Stimulated activated naive B cell treated with anti-CD40 and anti-IgM and Interleukin-4, amounts not matched to agents 10 μg/mL and 1 μg/mL and 100 μg/mL, for 72 hours (primary cell): ENCODE measurements at places on chromosomes 1 and 21.

- DNase-seq = no peak
Measured at GRCh38 chr1:205182930-205183329, 28.6 kb downstream of the DSTYK start.

- DNase-seq = no peak
Measured at GRCh38 chr1:157005965-157006364, 39.6 kb downstream of the ARHGEF11 start.

DNA sequence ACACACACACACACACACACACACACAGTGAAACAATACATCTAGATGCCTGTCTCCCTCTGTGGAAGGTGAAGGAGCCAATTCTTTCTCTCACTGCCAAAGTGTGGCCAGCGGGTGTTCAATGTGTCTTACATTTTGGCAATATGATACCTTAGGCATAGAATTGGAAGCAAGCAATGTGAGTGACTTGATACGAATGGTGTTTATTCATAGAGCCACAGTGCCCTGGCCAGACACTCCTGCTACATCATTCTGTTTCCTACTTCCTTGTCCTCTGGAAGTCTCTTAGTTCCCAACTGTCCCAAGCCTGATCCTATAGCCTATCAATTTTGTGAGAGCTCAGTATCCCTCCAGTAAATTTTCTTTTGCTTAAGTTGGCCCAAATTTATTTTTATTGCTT is 170.0 kb upstream of the L1TD1 start:
- no peak for DNase-seq

- peak; percentile 54 for DNase-seq
Measured at GRCh38 chr1:27388337-27389005, 4.0 kb upstream of the GPR3 start.

DNA sequence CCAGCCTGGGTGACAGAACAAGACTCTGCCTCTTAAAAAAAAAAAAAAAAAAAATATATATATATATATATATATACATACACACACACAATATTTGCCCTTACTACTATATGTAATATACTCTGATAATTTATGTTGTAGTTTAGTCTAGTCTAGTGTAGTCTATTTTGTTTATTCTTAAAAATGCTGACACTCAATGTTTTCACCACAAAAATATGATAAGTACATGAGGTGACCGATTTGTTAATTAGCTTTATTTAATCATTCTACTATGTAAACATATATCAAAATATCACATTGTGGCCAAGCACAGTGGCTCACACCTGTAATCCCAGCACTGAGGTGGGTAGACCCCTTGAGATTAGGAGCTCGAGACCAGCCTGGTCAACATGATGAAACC is 19.8 kb upstream of the ZNF362 start:
- DNase-seq = no peak

DNA sequence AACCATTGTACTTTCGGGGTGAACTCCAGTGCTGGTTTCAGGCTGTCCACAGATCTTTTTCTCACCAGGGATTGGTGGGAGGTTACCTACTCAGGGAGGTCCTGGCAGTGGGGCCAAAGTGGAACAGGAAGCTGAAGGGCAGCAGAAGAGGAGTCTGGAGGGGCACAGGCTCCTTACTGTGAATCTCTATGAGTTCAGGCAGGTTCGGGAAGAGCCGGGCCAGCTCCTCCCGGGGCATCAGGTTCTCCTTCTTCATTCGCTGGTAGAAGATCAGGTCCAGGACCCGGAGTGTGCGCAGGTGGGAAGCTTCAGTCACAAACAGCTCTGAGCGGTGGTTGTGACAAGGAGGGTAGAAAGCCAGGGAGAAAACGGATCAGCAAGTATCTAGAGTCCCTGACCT is 26.7 kb downstream of the LRRC71 start:
- DNase-seq = no peak

GRCh38 chr1:229231754-229232119 is 39.2 kb upstream of the RAB4A start:
- DNase-seq = no peak

GRCh38 chr21:24444736-24445135 is 1162.5 kb downstream of the MRPL39 start:
- DNase-seq = no peak

GRCh38 chr1:155051777-155052398 is 772 bp downstream of the ADAM15 start:
- no peak for DNase-seq

DNA sequence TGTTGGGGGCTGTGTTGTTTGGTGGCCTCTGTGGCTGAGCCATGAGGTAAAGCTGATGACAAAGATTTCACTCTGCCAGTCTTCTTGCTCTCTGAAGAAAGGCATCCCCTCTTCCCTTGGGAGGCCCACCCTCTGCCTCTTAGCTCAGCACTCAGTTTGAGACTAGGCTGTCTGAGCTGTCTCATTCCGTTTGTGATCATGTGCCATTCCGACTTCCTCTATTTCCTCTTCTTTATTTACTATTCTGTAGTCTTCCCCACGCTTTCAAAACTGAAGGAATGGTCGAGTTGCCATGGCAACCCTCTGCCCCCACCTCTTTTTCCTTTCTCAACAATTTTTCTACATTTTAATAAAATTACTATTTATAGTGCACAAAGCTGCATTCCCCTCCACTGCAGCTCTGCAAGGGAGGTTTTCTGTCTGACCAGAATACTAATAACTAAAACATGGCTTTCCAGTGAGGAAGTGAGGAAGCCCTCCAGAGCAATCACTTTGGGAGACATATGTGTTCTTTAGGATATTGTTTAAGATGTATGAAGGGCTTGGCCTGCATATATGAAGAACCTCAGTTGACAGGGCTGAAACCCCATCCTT is 30.8 kb downstream of the KCNA3 start:
- no peak for DNase-seq

- DNase-seq = no peak
Measured at GRCh38 chr1:173527151-173527826, 50.2 kb downstream of the PRDX6 start.

DNA sequence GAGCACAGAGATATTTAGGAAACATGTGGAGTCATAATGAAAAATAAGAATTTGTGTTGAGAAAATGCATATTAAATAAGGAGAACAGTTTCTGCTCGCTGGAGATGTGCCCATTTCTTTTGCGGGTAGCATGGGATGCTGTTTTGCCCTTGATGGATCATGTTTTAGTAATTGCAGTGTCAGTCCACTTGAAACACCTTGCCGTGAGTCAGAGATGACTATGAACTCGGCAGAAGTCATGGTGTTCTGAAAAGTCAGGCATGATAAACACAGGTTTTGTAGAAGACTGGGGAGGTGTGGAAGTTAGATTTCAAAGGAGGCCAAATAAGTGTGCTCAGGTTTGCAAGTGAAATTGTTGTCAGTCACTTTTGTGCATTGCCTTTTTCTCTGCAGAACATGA is 315.0 kb upstream of the LRRC7 start:
- DNase-seq = no peak

- DNase-seq = no peak
Measured at GRCh38 chr1:149849111-149849946, 50.0 kb upstream of the BOLA1 start.

DNA sequence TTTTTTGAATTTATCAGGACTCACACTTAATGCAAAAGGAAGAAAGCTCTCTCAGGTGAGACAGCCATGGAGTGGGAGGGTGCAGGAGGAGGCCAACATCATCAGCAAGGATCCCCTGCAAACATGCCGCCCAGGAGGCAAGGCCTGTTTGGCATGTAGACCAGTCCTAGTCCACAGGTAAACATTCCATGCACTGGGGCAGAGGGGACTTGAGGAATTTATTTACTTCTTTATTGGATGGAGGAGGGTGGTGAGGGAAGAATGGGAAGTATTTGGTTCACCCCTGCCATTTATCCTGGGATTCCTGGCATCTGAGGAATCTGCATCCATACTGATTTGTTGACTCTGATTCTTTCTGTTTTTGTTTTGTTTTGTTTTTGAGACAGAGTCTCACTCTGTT is 1.5 kb upstream of the UQCRHL start:
- no peak for DNase-seq

- no peak for DNase-seq
Measured at GRCh38 chr1:210978316-210978973, 155.5 kb downstream of the KCNH1 start.

GRCh38 chr1:54981466-54981865 is 1.0 kb downstream of the TMEM61 start:
- DNase-seq = no peak

- no peak for DNase-seq
Measured at GRCh38 chr1:5651473-5651872, 340.8 kb downstream of the NPHP4 start.

- no peak for DNase-seq
Measured at GRCh38 chr1:70140894-70141293, 64.5 kb downstream of the LRRC40 start.

DNA sequence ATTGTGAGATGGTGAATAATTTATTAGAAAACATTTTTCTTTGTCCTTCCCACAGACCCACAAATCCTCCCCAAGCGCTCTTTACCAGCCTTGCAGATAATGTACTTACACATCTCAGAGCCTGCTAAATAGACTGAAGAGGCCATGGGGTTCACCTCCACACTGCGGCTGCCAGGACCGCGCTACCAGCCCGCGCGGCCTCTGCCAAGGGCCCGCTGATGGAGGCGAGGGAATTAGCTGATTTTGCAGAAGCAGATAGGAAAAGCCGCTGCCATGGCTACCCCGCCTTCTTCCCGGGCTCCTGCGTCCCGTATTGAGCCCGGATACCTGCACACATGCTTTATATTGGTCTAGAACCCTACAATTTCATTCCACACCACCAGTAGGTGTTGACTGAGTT is 248.0 kb upstream of the FOXD3 start:
- DNase-seq = no peak

DNA sequence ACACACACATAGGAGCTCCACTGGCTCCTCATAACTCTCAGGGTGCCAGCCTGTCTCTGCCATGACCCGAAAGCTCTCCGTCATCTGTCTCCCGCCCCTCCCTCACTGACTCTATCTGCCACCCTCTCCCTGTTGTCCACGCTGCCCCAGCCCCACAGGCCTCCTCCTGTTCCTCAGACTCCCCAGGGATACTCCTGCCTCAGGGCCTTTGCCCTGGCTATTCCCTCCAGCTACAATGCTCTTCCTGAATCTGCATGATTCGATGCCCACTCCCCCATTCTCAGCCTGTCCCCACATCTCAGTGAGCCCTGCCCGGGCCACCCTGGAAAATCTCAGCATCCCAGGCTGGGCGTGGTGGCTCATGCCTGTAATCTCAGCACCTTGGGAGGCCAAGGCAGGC is 24.6 kb upstream of the DNAJC11 start:
- no peak for DNase-seq

DNA sequence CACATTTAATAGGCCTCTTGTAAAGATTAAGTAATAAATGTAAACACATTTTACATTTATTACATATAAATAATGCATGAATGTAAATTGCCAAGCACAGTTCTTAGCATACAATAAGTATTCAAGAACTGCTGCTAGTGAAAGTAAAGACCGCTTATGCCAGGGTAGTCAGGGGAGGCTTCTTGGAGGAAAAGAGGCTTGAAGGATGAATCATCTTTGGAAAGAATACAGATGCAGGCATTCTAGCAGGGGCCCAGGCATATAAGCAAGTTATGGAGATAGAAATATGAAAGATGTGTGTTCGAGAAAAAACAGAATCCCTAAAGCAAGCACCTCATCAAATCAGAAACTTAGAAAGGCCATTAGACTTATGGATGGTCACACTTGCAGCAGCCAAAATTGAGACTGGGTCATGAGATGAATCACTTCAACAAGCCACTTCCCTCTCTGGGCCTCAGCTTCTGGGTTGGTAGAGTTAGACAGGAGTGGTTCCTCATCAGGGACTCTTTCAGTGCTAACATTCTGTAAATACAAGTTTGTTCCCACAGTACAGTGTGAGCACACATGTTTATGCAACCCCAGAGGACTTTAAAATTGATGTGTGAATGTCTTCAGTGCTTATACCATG is 79.8 kb upstream of the ROR1 start:
- peak; percentile 15 for DNase-seq
